ENCODE measurements at places on chromosomes 16 and 17.

DNA sequence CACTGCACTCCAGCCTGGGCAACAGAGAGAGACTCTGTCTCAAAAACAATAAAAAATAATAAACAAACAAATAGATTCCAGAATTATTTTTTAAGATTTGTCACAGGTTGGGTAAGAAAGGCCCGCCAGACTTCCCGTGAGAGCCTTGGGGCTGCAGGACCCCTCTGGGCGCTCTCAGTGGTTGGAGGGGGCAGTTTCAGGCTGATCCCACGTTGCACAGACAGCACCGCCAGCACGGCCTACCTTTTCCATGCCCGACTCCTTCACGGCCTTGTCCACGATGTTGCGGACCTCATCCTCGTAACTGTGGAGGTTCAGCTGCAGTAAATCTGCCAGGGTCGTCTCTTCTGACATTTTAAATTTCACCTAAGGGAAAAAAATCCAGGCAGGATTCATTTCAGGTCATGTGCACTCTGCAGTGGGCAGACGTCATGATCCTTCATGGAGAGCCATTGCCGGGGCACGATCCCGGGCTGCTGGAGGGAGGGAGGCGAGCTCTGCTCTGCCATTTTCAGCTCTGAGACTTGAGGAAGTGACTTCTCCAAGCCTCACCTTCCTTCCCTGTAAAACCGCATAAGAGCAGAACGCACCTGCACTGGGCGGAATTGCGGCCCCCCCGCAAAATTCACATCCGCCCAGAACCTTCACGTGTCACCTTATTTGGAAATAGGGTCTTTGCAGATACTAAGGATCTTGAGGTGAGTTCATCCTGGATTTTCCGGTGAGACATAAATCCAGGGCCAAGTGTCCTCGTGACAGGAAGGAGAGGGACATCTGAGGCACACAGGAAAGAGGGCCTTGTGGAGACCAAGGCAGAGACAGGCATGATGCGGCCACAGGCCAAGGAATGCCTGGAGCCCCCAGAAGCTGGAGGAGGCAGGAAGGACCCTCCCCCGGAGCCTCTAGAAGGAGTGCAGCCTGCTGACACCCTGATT, 66.8 kb downstream of the DNAH17 start:
- DNase-seq, result no peak

- no peak for DNase-seq
These were observed 86.4 kb upstream of the ERCC4 start for GRCh38 chr16:13833515-13833914.

- peak; percentile 91 for DNase-seq
These were observed at the start of gene DUSP3 for GRCh38 chr17:43778337-43779144. TSS of gene DUSP3 (minus strand) at chr17:43778977. CDS start at chr17:43778924, 53 bp downstream.

GRCh38 chr16:89701425-89702406, at the start of gene SPATA2L:
TSS of gene SPATA2L (minus strand) at chr16:89701705. CDS start at chr16:89701232, 473 bp downstream.
- peak; percentile 77 for DNase-seq

- peak; percentile 17 for DNase-seq
These were observed 199.9 kb downstream of the LGALS9B start for GRCh38 chr17:20267459-20267842.

DNA sequence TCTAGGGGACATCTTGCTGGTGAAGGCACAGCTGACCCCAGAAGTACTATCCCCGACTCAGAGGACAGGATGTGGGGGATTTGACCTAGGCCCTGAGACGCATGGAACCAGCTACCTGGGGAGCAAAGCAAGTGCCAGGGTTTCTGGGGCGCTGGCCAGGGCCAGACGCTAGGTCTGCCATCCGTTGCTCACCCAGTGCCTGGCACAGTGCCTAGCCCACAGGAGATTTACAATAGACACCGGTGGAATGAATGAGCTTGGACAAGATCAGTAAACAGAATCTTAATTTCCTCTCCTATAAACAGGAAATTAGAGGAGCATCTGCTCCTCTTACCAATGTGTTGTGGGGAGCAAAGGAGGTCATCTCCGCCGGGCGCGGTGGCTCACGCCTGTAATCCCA, 5.0 kb downstream of the RPRML start:
- no peak for DNase-seq

DNA sequence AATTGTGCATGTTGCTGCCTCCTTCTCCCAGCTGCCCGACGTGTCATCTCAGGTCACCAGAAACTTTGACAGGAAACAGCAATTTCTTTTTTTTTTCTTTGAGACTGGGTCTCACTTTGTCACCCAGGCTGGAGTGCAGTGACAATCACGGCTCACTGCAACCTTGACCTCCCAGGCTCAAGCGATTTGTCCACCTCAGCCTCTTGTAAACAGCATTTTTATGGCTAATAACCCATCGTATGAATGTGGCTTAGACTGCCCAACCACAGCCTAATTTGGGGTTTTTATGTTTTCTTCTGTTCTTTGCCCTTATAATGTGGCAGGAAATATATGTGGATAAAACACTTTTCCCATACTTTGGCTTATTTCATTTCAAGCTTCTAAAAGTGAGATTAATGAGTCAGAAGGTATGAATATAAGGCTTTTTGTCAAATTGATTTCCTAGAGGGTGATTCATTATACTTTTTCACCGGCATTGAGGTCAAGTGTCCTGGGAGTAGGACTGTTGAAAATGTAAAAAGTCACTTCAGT, 31.0 kb upstream of the SLC5A10 start:
- peak; percentile 25 for DNase-seq

- DNase-seq, result peak; percentile 53
These were observed 71.8 kb downstream of the PRKCA start for GRCh38 chr17:66373944-66374817.
